ENCODE measurements at places on chromosomes 7 and 10. TPM values are rescaled to one million over a fixed set of nuclear protein-coding genes. Genes with fewer than 3 reads are reported as not detected.
A peak's percentile ranks its signal among the peaks of the same experiment; 100 is the strongest.

EXOC4 gene
- total RNA-seq, result 84.0 TPM

FAM24B gene
- 7.9 TPM for total RNA-seq

LRRC27 gene
- total RNA-seq, result 6.9 TPM

SLC29A4 gene
- total RNA-seq, result 9.5 TPM

ANLN gene
- total RNA-seq, result 1.2 TPM

EPO gene
- not detected for total RNA-seq

GIMAP1 gene
- not detected for total RNA-seq

EBLN1 gene
- total RNA-seq, result not detected

TLL2 gene
- 0.26 TPM for total RNA-seq

CPED1 gene
- total RNA-seq, result 0.26 TPM

OPN1SW gene
- total RNA-seq, result not detected

GRCh38 chr10:128064970-128065580, 61.1 kb downstream of the MKI67 start:
- DNase-seq, result no peak

GRCh38 chr7:80521809-80522208, 9.9 kb upstream of the GNAT3 start:
- peak; percentile 17 for DNase-seq

GRCh38 chr7:140517546-140518369, 38.5 kb upstream of the MKRN1 start:
- DNase-seq, result peak; percentile 79

DNA sequence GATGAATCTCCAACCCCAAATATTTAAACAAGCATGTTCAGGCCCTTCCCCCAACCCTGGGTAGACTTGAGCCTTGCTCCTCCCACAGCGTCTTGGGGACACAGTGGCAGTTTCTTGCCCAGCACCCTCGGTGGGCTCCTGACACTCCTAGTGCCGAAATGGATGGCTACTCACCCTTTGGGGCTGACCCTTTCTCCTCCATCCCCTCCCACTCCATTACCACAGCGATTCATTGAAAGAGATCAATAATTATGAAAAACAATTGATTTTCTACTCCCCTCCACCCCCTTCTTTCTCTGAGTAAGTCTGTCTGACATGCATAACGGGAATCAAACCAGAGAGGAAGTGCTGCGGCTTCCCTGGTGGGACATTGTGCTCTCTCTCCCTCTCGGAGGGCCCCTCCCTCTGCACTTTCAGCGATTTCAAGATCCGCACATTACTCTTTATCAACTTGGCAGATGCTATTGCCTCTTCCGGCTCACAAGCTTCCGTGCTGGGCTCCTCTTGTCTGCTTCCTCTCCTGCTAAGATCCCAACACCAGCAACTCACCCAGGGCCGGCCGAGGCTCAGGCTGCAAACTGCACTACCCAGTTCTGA, 79.0 kb upstream of the PLXNA4 start:
- DNase-seq, result no peak

- DNase-seq, result no peak
These were observed 37.9 kb downstream of the SYPL1 start for GRCh38 chr7:106074257-106074656.

DNA sequence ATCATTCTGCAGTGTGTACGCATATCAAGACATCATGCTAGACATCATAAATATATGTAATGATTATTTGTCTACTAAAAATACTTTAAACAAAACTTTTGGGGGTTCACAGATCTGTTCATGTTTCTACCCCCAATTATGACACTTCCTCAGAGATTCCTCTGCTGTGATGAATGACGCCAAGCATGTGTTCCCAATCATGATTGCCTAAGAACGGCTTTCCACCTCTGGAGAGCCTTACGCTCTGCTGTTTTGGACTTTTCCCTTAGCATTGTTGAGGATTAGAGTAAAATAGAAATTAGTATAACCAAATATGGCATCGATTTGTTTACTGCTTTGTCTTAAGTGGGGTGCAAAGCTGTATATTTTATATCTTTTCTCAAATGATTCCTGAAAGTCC, 236.3 kb upstream of the IGFBP3 start:
- no peak for DNase-seq

GRCh38 chr7:50923476-50923875, 140.8 kb upstream of the GRB10 start:
- no peak for DNase-seq

DNA sequence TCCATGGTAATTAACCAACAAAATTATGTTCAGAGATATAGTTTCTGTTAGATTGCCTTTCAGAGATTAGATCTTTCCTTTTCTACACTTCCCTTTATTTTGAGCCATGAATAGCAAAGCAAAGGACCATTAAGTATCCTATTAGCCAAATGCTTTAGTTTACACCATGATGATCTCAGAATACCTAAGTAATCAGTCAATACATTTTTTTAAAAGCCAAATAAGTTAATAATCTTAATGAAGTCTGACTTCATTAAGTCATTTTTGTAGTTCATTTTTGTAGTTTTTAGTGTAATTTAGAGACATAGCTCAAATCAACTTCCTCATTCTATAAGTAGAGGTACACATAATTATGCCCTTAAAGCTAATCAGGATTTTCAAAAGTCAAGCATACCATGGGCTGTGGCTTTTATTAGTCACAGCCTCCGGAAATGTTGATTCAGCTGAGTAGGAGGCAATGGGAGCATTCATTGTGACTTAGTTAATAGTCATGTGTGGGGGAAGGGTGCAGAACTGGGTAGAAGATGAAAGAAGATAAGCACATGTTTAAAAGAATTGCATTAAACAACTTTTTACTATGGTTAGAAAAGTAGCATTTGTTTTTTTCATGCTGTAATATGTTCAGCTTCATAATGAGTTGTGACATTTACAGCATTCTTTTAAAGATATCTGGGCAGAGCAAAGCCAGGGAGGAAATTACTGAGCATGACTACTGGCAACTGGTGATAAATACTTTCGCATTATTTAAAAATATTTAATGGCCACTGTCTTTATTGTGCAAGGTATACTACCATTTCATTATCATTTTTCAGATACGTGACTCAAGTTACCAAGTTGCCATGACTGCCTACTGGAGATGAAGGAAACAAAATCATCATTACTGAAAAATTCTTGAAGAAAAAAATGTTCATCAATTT, 57.3 kb upstream of the CCDC71L start:
- DNase-seq, result peak; percentile 97

DNA sequence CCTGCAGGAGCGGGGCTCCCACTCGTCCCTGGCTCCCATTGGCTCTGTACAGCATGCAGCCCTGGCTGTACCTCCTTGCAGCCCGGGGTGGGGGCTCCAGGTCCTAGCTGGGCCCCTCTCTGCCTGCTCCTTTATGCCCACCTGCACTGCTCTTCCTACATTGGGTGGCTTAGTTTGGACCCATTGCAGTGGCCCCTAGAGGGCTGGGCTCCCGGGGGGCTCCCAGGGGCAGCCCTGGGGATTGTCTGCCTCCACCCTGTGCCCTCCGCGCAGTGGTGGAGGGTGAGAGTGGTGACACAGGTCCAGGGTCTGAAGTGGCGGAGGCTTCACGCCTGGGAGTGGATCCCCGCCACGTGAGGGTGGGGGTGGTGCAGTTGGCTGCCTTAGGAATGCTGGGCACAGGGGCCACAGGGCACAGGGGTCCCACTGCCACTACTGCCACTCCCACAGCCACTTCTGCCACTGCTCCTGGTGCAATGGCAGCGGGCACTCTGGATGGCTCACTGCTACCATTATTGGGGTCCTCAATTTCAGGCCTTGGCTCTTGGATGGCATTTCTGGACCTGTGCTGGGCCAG, 177.1 kb downstream of the ARL4A start:
- DNase-seq, result no peak

GRCh38 chr7:103075337-103075918, 488 bp downstream of the ARMC10 start:
- DNase-seq, result peak; percentile 59

DNA sequence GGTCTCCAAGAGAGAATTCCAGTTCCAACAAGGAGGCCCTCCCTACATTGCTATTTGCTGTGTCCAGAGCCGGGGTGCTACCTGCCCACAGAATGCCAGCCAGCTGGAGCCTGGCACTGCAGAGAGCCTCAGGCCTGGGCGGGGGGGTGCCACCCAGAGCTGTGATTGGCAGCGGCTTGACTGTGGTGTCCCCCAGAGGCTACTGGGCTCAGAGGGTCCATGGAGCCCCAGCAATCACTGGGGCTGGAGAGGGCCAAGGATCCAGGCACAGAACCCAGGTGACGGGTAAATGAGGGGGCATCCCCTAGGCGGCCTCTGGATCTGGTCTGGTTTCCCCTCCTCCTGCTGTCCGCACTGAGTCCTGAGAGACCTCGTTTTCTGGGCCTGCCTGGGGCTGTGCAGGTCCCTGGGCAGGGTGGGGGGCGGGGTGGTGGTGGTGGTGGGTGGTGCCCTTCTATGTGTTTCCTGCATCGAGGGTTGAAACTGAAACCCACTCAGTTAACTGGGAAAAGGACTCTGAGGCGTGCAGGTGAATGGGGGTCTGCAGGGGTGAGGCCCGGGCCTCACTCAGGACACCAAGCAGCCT, 12.6 kb downstream of the DPYSL4 start:
- no peak for DNase-seq

DNA sequence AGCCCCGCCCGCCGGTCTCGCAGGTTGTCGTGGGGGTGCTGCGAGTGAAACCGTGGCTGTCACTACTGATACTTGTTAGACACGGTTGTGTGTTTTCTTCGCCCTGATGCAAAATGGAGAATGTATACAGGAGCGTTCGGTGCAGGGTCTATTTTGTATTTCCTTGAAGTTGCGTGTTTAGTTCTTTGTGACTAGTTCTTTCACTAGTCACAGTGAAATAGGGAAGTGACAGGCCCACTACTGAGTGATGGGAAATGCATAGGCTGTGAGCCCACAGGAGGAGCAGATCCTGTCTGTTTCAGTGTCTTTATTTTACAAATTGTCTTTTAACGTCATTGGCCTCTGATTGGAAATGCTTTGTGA, 675 bp downstream of the ABRAXAS2 start:
- peak; percentile 4 for DNase-seq

DNA sequence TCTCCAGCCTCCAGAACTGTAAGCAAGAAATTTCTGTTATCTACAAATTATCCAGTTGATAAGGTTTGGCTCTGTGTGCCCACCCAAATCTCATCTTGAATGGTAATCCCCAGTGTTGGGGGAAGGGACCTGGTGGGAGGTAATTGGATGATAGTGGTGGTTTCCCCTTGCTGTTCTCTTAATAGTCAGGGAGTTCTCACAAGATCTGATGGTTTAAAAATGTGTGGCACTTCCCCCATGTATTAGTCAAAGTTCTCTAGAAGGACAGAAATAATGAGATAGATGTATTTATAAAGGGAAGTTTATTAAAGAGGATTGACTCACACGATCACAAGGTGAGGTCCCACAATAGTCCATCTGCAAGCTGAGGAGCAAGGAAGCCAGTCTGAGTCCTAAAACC, 56.2 kb upstream of the APBB1IP start:
- no peak for DNase-seq

DNA sequence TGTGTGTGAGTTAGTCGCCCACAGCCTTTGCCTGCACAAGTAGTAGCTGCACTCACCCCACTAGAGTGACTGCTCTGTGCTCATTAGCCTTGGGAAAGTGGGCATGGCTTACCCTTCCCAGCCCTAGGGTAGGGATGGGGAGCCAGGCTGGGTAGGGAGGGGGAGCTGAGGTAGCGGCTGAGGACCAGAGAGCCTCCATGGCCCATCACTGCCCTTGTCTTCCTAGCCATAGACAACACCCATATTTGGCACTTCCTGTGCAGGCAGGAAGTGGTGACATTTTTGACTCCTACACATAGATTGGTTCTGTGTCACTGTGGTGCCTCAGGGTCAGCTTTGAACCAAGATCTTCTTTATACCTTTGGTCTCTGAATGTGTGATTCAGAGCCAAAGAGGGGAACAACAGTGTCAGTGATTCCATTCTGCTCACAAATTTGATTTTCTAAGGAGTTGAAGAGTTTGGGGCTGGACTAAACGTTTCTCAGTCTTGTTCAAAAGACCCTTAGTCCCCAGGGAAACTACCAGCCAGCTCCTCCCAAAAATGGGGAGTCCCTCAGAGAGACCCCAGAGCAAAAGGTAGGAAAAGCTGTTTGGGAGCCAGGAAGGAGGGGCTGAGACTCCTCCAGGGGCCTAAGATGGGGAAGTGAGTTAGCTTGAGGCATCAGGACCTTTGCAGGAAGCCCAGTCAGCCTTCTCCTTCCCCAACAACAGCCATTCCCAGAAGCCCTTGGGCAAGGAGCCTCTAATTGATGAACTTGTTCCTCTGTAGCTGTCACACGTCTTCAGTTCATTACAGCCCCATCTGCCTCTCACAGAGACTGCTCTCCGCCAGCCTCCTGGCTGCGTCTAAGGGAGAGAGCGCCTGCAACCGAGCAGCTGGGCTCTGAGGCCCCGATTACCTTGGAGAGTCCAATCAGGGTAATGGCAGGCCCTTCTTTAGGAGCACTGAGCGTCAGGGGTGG, 135.0 kb downstream of the CDH23 start:
- DNase-seq, result peak; percentile 32

GRCh38 chr7:1555813-1556543, at the start of gene TMEM184A:
TMEM184A (minus strand) TSS chr7:1556205; CDS start chr7:1555484, 721 bp downstream.
- DNase-seq, result peak; percentile 66

Data from bronchial epithelial cell (primary cell).